ENCODE measurements at places on chromosomes 4 and X. TPM values are rescaled to one million over a fixed set of nuclear protein-coding genes. Genes with fewer than 3 reads are reported as not detected.

The CLDN2 gene
- not detected for total RNA-seq

The TCP11X2 gene
- total RNA-seq = not detected

The PLAC1 gene
- total RNA-seq = 1.1 TPM

The KLHL13 gene
- total RNA-seq = 0.24 TPM

The C1QTNF7 gene
- total RNA-seq = not detected

DNA sequence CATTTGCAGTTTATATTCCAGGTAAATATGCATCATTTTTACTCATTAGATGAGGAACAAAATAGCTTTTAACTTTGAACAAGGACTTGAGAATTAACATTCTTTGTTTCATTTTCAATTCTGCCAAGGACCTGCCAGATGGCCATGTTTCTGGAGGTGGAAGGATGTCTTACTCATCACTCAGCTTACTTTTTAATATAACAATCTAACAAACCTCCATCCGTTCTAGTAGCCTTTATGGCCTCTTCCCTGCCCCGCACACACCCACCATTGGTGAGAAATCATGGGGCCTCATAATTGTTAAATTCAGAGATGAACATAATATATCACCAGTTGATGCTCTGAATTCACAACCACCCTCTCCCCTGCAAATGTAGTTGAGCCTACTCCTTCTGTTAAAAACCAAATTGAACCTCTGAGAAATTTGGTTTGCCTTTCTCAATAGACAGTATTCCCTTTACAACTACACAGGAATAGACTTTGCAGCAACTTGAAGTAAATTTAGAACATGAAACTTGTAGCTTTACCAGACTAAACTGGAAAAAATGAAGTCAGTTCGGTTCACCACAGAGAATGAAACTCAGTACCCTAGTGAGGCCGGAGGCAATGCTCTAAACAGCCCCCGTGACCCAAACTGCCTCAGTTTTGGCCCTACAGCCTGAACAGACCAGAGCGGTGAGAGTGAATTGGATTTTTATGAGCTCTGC, 50.1 kb upstream of the ACSL4 start:
- peak; percentile 91 for ATAC-seq

GRCh38 chr4:68734095-68734494, 63.6 kb upstream of the UGT2B15 start:
- no peak for ATAC-seq

- no peak for ATAC-seq
These were observed 90.3 kb upstream of the PRKX start for GRCh38 chrX:3803713-3804112.

- ATAC-seq = peak; percentile 53
These were observed 103.8 kb downstream of the CAMK2D start for GRCh38 chr4:113657586-113658233.
